NCI-H1105 (cell line): ENCODE measurements at places on chromosomes 4 and X.

DNA sequence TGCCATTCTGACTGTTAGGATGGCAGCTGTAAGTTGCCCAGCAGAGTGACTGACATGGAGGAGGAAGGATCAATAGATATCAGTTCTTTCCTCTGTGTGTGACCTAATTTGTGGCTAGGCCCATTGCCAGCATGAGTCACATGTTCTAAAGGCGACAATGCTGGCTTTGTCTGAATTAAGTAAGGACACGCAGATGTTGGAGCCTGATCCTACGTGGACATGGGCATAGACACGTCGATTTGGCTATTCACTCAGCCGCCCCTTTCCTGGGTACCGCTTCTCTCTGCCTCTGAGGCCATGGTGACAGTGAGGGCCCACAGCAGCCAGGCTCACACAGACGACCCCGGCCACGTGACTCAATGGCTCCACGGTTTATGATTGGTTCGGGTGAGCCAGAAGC is 16.3 kb downstream of the PROM1 start:
- DNase-seq, result no peak

DNA sequence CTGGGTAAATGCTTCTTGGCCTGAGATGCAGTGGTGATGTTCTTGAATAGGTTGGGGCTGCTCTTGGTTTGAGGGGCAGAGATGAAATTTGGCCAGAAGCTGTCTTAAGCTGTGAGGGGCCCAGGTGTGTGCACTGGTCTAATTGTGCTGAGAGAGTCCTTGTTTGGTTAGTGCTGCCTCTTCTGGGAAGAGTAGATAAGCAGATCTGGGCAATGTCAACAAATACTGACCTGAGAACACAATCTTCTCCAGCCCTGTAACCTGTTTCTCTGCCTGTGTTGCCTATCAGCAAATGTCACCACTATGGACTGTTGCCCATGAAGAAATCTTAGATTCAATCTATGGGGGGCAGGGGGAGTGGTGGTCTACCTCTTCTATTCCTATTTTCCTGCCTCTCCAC is 17.2 kb upstream of the USP27X start:
- no peak for DNase-seq

- DNase-seq, result no peak
These were observed 181.2 kb downstream of the ARHGAP10 start for GRCh38 chr4:147913137-147913536.

- no peak for DNase-seq
These were observed 130.9 kb downstream of the TMEM164 start for GRCh38 chrX:110133735-110134370.

DNA sequence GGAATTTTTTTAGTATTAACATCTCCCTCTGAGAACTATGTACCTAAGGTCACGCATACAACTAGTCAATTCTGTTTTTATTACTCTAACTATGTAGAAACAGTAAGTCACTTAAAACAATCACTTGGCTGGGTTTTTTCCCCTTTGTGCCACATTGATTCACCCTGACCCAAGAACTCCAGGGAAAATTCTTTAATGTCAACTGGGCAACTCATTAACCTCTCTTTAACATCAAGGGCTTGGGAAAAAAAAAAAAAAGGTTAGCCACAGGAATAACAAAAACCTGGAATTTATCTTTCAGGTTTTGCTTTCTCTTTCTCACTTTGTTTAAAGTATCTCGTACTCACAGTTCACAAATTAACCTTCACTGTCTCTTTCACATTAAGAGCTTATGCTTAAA is 8.1 kb downstream of the RPL9 start:
- DNase-seq, result no peak

DNA sequence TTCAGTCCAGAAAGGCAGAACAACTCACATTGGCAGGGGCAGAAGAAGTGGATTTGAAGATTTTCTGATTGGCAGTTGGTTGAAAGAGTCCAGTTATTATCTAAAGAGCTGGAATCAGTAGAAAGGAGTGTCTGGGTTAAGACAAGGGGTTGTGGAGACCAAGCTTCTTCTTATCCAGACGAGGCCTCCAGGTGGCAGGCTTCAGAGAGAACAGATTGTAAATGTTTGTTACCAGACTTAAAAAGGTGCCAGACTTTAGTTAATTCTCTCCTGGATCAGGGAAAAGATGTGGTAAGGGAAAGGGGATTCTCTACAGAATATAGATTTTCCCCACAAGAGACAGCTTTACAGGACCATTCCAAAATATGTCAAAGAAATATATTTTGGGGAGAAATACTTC is 36.7 kb upstream of the TLR3 start:
- no peak for DNase-seq

GRCh38 chr4:151218343-151218742 is 58.6 kb upstream of the PRSS48 start:
- DNase-seq, result no peak

- no peak for DNase-seq
These were observed 72.3 kb upstream of the ADGRG2 start for GRCh38 chrX:19194285-19195242.

DNA sequence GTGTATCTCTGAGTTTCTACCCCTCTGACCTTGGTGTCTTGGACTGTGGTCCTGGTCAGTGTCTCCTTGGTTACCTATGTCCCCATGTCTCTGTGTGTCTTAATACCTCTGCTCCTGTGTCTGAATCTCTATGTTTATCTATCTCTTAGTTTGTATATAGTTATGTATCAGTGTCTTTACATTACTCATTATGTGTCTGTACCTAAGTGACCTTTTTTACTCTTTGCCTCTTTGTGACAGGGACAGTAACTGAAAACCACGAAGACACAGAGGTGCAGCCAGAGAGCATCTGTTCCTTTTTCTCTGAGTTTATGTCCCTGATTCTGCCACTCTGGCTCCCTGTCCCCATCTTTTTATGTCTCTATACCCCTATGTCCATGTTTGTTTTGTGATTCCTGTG is 49.4 kb downstream of the ITIH6 start:
- no peak for DNase-seq

- no peak for DNase-seq
These were observed 131.8 kb downstream of the AFF1 start for GRCh38 chr4:87066403-87067123.

GRCh38 chr4:28014469-28014868 is 1153.8 kb downstream of the STIM2 start:
- DNase-seq, result no peak
